ENCODE measurements at places on chromosomes 2 and 18.

GRCh38 chr2:213199871-213200270 lies 48.5 kb upstream of the IKZF2 start:
- peak; percentile 45 for DNase-seq

DNA sequence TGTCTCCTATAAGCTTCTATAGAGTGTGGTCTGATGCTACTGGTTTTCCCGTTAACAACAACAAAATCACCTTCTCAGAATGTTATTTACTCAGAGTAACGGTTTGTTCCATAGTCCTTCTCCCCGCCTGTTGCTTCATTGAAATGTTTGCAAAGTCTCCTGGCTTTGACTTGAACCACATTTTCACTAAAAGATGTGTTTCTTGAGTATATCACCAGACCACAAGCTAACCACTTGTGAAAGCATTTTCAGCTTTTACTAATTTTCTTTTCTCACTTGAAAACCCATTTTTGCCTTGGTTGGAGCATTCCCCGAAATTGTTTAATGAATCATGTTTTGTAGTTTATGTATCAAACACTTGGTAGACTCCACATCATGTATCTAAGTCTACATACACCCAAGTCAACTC lies 121.2 kb downstream of the DPP4 start:
- no peak for DNase-seq

DNA sequence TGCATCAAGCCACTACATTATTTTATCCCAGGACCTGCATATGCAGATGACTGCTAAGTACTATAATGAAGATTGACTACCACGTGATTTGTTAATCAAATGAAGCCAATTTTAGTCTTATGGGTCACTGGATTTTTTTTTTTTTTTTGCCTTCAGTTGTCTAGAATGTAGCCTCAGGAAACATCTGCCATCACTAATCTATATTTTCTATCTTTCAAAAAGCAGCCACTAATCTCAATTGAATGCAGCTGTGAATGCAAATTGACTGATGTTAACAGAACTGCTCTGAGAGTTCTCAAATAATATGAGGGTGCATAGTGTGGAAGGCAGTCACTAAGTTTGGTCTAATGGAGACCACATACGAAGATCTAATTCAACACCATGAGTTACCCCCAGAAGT lies 106.3 kb downstream of the ABCA12 start:
- DNase-seq, result no peak

DNA sequence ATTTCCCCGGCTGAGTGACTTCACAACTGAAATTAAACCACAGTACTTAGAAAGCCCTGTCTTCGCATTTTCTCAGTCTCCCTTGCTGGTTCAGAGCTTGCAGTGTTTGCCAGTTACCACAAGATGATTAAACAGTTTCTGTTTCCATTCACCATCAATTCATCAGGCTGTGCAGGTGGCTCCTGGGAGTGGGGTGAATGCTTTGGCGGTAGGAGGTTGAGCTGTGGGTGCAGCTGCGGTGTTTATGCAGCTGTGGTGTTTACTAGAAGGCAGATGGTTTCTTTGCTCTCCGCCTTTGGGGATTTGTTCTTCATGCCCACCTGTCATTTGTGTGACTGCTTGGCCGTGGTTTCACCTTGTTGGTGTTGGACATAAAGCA lies 16.1 kb downstream of the ACOXL start:
- DNase-seq, result peak; percentile 59

DNA sequence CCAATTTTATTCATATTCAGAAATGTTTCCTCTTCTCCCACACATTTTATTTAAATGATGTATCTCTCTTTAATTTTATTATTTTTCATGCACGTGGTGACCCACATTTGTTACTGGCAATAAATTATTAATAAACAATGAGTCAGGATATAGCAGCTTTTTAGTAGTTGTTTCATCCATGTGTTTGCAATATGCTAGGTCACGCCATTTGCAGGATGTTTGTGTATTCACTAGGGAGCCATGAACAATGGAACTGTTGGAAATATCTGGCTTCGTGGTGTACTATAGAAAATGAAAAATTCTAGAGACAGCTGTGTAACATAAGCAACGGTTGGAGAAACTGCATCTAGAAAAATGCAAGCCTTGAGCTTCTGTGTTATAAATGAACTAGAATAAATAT lies 176.0 kb upstream of the COL3A1 start:
- DNase-seq, result peak; percentile 40

GRCh38 chr2:28397043-28397381 lies 4.4 kb downstream of the FOSL2 start:
- DNase-seq, result no peak

- DNase-seq, result peak; percentile 71
These were observed 39.3 kb downstream of the AP1S3 start for GRCh38 chr2:223797811-223798721.

GRCh38 chr18:31931163-31931885 lies 11.6 kb downstream of the TRAPPC8 start:
- DNase-seq, result peak; percentile 16

- no peak for DNase-seq
These were observed 138.0 kb downstream of the HAUS1 start for GRCh38 chr18:46242183-46242582.

GRCh38 chr18:43534511-43534910 lies 257.2 kb upstream of the SYT4 start:
- DNase-seq, result peak; percentile 4

DNA sequence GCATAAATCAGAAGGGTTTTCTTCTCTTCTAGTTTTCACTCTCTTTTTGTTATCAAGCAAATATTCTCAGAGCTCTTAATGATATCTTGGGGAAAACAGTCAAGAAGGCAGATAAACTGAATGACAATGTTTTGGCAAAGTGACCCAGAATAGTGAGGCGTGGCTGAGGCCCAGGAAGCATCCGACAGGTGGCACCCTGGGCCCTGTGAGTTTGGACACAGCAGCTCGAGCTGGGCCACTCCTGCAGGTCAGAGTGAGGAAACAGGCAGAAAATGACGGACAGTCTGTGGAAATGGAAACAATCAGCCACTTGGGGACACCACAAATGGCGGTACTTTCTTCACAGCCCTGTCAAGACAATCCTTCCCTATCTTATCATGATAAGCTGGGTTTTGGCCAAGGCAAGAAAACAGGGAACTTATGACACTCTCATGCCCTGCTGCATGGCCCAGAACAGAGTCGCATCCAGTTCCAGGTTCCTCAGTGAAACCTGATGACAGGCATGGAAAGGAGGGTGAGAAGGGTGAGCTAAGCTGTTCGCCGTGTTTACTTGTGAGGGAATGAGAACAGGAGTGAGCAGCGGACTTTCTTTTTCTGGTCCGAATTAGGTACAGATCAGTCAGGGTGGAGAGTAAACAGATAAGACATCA lies 32.1 kb downstream of the MRPL44 start:
- DNase-seq, result no peak

DNA sequence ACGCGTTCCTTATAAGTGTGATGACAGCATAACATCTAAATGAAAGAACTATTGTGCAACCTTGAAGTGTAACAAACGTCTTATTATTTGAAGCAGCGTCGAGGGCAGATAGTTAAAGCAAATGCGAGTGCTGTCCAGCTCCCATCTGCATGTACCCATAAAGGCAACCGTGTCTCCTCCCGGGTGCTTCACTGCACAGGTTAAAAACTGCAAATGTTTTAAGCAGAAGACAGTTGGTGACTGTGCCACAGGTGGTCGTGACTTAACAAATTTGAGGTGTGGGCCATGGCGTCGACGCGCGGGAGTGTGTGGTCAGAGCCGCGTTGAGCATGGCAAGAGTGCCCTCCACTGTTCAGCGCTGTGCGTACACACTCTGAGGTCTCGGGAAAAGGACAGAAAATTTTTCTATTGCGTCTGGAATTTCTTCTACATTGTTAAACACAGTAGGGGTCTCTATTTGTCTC lies 6.4 kb downstream of the SALL3 start:
- peak; percentile 43 for DNase-seq

GRCh38 chr2:240467659-240468302 lies 32.3 kb downstream of the GPC1 start:
- no peak for DNase-seq

GRCh38 chr2:19035238-19035637 lies 323.2 kb downstream of the OSR1 start:
- peak; percentile 79 for DNase-seq

DNA sequence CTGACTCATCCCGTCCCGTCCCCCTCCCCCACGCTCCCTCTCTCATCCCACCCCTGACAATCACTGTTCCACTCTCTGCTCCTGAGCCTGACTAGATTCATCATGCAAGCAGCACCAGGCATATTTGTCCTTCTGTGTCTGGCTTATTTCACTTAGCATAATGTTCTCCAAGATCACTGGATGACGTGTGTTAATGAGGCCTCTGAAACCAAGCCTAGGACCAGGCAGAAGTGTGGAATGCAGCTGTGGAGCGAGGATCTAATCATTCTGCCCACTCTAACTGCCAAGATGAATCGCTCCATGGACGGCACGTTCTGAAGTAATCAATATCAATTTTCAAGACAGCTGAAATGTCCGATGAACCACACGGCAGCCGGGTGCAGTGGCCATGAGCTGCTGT lies 122.4 kb upstream of the ZNF236 start:
- DNase-seq, result no peak

Measured in astrocyte of the spinal cord (primary cell).